ENCODE measurements at places on chromosomes 4 and X. TPM values are rescaled to one million over a fixed set of nuclear protein-coding genes. Genes with fewer than 3 reads are reported as not detected.

The VCX3B gene
- total RNA-seq = not detected

The DCX gene
- not detected for total RNA-seq

The HTT-AS gene
- total RNA-seq = not detected

The FRMD7 gene
- not detected for total RNA-seq

The TMEM47 gene
- not detected for total RNA-seq

The GAGE12F gene
- not detected for total RNA-seq

The CENPI gene
- 20.7 TPM for total RNA-seq

The SLC49A3 gene
- 0.74 TPM for total RNA-seq

The GPR119 gene
- not detected for total RNA-seq

The RAB41 gene
- not detected for total RNA-seq

The CT47B1 gene
- not detected for total RNA-seq

- no peak for DNase-seq
Observed at GRCh38 chr4:106160560-106160959, 155.4 kb downstream of the TBCK start.

GRCh38 chr4:100289946-100290345, 99.7 kb upstream of the DDIT4L start:
- DNase-seq = no peak

DNA sequence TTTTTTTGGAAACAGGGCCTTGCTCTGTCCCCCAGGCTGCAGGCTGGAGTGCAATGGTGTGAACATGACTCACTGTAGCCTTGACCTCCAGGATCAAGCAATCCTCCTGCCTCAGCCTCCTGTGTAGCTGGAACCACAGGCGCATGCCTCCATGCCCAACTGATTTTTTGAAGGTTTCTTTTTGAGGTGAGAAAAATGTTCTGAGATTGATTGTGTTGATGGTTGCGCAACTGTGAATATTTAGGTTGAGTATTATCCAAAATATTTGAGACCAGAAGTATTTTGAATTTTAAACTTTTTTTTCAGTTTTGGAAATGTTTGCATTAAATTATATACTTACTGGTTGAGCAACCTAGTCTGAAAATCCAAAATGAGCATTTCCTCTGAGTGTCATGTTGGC, 2.6 kb upstream of the CCNI start:
- DNase-seq = no peak

- no peak for DNase-seq
Observed at GRCh38 chr4:188417181-188417580, 277.9 kb downstream of the TRIML1 start.

- DNase-seq = no peak
Observed at GRCh38 chr4:28636971-28637370, 1776.3 kb downstream of the STIM2 start.

- DNase-seq = no peak
Observed at GRCh38 chr4:90841676-90842075, 714.5 kb downstream of the CCSER1 start.

DNA sequence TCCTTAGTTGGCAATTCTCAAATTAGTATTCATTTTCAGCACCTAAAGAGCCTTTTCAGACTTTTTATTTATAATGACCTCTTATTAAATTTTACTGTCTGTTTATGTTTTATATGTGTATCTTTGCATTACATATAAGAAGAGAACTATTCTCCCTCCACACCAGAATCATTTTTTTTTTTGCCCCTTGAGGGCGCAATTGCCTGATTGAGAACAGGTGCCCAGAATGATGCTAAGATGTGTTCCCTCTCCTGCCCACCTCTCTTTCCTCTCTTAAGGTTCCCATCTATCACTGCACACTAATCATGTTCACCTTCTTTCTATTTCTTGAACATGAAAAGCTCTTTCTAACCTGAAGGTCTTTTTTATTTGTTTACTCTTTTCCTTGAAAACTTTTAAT, 44.2 kb upstream of the ADAM29 start:
- DNase-seq = no peak

DNA sequence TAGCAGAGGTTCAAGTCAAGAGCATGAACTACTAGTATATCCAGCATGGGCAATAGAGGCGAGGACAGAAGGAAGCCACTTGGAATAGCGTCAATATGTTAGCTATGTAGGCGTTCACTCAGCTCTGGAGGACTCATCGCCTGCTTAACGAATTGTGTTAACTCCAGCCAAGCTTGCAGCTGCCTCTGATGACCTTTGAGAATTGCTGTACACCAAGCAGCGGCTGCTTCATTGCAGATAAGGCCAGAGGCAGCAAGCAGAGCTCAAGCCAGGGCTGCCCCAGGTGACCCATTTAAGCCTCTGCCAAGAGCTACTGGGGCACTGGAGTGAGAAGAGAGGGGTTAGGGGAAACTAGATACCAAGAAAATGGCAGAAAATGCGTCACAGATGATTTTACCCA, 160.2 kb upstream of the IGFBP7 start:
- no peak for DNase-seq

GRCh38 chr4:94358101-94358500, 15.5 kb upstream of the HPGDS start:
- DNase-seq = no peak

DNA sequence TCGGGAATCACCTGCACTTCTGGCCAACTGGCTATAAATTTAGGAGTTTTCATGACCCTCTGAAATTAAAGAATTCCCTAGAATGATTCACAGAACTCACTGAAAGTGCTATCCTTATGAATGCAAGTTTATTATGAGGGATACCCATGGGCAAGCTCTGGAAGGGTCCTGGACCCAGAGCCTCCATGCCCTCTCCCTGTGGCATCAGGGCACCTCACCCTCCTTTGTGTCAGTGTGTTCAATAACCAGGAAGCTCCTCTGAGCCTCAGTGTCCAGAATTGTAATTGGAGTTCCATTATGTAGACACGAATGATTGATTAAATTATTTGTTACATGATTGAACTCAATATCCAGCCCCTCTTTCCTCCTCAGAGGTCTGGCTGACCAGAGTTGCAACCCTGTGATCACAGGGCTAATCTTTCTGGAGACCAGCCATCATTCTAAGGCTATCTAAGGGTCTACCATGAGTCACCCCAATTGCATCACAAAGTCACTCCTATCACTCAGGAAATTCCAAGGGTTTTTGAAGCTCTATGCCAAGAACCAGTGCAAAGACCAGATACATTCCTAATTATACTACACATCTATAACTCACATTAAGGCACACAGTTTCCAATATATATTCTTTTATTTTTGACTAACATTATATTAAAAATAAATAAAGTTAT, 8.9 kb downstream of the ANXA3 start:
- no peak for DNase-seq

GRCh38 chrX:110258552-110258951, 59.3 kb downstream of the AMMECR1 start:
- DNase-seq = no peak

- peak; percentile 79 for DNase-seq
Observed at GRCh38 chr4:113355550-113356371, 306.3 kb downstream of the ANK2 start.

DNA sequence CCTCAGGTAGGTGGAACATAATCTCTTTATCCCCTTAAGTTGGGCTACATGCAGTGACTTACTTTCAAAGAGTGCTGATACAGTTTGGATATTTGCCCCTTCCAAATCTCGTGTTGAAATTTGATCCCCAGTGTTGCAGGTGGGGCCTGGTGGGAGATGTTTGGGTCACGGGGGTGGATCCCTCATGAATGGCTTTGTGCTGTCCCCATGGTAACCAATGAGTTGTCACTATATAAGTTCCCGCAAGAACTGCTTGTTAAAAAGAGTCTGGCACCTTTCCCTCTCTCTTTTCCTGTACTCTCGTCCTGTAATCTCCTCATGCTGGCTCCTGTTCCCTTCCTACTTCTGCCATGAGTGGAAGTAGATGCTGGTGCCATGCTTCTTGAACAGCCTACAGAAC, 71.3 kb downstream of the GLRA3 start:
- no peak for DNase-seq

DNA sequence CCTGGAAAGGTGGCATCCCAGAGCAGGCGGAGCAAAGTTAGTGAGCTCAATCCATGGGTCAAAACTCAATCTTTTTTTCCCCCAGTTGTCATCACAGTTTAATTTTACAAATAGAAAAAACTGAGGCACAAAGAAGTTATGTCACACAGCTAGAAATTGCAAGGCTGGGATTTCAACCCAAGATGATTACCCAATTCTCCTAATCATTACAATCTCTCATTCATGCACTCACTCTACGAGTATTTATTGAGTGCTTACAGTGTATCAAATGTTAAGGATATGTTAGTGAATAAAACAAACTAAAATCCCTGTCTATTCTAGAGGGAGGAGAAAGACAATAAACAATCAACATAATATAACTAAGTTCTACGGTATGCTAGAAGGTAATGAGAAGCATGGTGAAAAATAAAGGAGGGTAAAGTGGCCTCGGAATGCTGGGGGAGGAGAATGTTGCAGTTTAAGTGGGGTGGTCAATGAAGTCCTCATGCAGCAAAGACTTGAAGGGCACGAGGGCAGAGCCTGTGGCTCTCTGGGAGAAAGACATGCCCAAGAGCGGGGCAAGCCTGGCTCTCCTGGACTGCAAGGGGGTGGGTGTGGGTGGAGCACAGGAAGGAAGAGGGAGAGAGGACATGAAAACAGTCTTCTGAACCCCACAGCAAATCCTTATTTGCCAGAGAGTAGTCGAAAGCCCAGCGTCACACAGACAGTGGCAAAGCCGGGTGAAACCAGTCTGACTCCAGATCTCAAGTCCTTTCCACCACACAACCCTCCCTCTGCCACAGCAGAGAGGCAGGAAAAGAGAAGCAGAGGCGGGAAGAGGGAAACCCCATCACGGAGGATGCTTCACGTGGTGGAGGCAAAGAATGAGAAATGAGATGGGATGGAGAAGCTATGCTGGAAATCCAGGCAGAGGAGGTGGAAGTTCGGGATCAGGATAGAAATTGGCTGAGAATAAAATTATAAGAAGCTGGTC, 48.3 kb downstream of the RAB33B start:
- DNase-seq = no peak

DNA sequence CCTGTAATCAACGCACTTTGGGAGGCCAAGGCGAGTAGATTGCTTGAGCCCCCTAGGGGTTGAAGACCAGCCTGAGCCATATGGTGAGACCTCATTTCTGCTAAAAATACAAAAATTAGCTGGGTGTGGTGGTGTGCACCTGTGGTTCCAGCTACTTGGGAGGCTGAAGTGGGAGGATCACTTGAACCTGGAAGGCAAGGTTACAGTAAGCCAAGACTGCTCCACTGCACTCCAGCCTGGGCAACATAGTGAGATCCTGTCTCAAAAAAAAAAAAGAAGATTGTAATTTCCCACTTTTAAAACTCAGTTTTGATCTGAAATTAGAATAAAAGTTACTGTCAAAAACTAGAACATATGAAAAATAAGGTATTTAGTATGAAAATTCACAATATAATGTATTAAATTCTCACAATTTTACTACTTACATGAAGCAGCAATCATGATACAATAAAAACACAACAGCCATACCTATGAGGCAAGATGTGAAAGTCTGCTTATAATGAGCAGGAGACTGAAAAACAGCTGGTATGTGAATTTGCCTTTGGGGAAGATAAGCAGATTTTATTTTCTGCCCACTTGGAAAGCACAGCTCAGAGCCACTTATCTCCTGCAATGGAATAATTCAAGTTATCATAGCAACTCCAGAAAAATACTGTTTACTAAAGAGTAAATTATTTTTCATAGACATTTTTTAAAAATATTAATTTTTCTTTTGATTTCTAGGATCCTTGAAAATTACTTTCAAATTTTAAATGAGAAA, 50.6 kb downstream of the ZGRF1 start:
- DNase-seq = no peak

GRCh38 chr4:128416921-128417320, 129.3 kb upstream of the PGRMC2 start:
- DNase-seq = no peak

- DNase-seq = no peak
Observed at GRCh38 chr4:91963486-91963885, 340.3 kb upstream of the GRID2 start.

DNA sequence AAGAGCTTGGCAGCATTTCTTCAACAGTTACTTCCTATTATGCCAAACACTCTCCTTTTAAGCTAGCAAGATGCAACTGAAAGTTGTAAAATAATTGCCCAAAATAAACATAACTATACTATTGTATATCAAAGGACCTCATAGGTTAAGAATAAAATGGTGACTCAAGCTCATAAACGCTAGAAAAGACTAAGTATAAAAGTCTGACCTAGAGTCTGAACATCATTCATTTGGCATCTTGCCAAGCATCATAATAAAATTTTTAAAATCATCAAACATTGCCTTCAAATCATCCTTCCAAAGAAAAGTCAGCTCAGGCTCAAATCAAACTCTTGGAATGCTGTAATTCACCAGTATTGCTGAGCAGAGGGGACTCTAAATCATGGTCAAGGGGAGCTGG, 281.2 kb downstream of the QDPR start:
- no peak for DNase-seq

GRCh38 chrX:120286733-120287512, 24.3 kb downstream of the TMEM255A start:
- DNase-seq = no peak
